Kidney (tissue), 22 donors: ENCODE measurements at places on chromosomes 7 and 10. TPM values are rescaled to one million over a fixed set of nuclear protein-coding genes. Genes with fewer than 3 reads are reported as not detected.

- H3K4me1 ChIP-seq: no peaks in the 10 kb centered on the region
- DNase-seq: no peak
- H3K27me3 ChIP-seq: no peaks in the 10 kb centered on the region
- H3K4me3 ChIP-seq: no peak overlapping the region
Measured at GRCh38 chr7:104791080-104791479, 222.9 kb upstream of the KMT2E start.

GRCh38 chr7:132508724-132509353 is 67.4 kb downstream of the PLXNA4 start:
- DNase-seq: peak; percentile 54
- H3K27ac ChIP-seq: no peak overlapping the region
- H3K27me3 ChIP-seq: no peaks in the 10 kb centered on the region

DNA sequence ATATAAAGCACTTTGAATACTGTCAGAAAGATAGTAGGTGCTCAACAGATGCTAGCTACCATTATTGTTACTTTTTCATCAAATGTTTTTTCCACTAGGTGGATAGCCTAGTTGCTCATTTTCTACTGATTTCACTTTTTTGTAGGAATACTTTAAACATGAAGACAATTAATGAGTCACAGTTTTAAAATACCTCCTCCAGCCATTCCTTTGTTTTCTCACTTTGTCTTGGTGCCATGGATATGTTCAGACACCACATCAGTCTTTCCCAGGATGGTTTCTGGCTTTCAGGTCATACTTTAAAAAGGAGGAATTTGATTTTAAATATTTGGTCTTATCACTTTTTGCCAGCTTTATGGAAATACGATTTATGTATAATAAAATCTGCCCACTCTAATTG is 147.1 kb upstream of the MGMT start:
- H3K4me1 ChIP-seq: no peaks in the 10 kb centered on the region
- peaks cover 5% of the 10 kb centered on the region for H3K27me3 ChIP-seq
- no peaks in the 10 kb centered on the region for H3K36me3 ChIP-seq
- no peak overlapping the region for H3K4me3 ChIP-seq

- no peak overlapping the region for H3K4me3 ChIP-seq
- no peaks in the 10 kb centered on the region for H3K36me3 ChIP-seq
- DNase-seq: no peak
- H3K27ac ChIP-seq: no peak overlapping the region
- no peaks in the 10 kb centered on the region for H3K4me1 ChIP-seq
Measured at GRCh38 chr7:158415316-158415715, 172.3 kb downstream of the PTPRN2 start.

- DNase-seq: no peak
- no peaks in the 10 kb centered on the region for H3K27me3 ChIP-seq
- no peak overlapping the region for H3K27ac ChIP-seq
- H3K4me1 ChIP-seq: no peaks in the 10 kb centered on the region
- H3K4me3 ChIP-seq: no peak overlapping the region
Measured at GRCh38 chr7:113872981-113873380, 45.8 kb downstream of the PPP1R3A start.

Gene BAMBI
- 19.5 TPM for total RNA-seq

DNA sequence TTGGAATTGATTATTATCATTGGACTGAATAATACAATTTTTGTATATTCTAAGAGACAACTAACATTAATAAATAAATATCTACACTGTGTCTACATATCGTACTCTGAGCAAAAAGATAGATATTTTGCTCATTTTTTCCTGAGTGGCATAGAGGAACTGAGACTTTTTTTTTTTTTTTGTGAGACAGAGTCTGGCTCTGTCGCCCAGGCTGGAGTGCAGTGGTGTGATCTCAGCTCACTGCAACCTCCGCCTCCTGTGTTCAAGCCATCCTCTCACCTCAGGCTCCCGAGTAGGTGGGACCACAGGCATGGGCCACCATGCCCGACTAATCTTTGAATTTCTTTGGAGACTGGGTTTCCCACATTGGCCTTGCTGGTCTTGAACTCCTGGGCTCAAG is 14.0 kb downstream of the KMT2E start:
- peaks cover 16% of the 10 kb centered on the region for H3K4me1 ChIP-seq
- DNase-seq: no peak

- no peak overlapping the region for H3K27ac ChIP-seq
- H3K27me3 ChIP-seq: no peaks in the 10 kb centered on the region
- DNase-seq: no peak
- H3K36me3 ChIP-seq: no peaks in the 10 kb centered on the region
- H3K4me1 ChIP-seq: no peaks in the 10 kb centered on the region
- H3K4me3 ChIP-seq: no peak overlapping the region
Measured at GRCh38 chr7:115269486-115269885, 347.6 kb downstream of the MDFIC start.

GRCh38 chr10:4501306-4501705 is 324.7 kb upstream of the AKR1E2 start:
- H3K4me3 ChIP-seq: no peak overlapping the region
- H3K27me3 ChIP-seq: no peaks in the 10 kb centered on the region
- H3K27ac ChIP-seq: no peak overlapping the region
- DNase-seq: no peak
- H3K36me3 ChIP-seq: no peaks in the 10 kb centered on the region

GRCh38 chr7:45893374-45893995 is 5.2 kb downstream of the IGFBP1 start:
- no peak overlapping the region for H3K4me3 ChIP-seq
- no peak overlapping the region for H3K27ac ChIP-seq
- no peak for DNase-seq
- no peaks in the 10 kb centered on the region for H3K4me1 ChIP-seq
- peaks cover 3% of the 10 kb centered on the region for H3K27me3 ChIP-seq

Gene UCN3
- not detected for total RNA-seq

DNA sequence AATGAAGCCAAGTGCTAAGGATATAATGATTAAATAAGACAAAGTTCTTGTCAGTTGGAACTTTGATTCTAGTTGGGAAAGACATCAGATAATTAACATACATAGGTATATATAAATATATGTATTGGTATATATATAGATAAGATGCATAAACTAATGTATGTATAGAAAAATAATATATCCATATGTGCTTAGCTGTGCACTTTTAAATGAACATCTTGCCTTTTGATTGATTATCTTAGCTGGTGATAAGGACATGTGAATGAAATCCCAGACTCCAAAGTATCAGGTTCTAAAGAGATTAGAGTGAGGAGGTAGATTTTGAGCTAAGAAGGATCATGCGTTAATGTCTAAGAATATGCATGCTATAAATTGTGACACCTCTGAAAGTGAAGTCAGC is 357.6 kb downstream of the GFRA1 start:
- H3K27ac ChIP-seq: no peak overlapping the region
- DNase-seq: no peak
- no peak overlapping the region for H3K4me3 ChIP-seq
- no peaks in the 10 kb centered on the region for H3K4me1 ChIP-seq
- H3K27me3 ChIP-seq: no peaks in the 10 kb centered on the region

Gene LRGUK
- 3.8 TPM for total RNA-seq

DNA sequence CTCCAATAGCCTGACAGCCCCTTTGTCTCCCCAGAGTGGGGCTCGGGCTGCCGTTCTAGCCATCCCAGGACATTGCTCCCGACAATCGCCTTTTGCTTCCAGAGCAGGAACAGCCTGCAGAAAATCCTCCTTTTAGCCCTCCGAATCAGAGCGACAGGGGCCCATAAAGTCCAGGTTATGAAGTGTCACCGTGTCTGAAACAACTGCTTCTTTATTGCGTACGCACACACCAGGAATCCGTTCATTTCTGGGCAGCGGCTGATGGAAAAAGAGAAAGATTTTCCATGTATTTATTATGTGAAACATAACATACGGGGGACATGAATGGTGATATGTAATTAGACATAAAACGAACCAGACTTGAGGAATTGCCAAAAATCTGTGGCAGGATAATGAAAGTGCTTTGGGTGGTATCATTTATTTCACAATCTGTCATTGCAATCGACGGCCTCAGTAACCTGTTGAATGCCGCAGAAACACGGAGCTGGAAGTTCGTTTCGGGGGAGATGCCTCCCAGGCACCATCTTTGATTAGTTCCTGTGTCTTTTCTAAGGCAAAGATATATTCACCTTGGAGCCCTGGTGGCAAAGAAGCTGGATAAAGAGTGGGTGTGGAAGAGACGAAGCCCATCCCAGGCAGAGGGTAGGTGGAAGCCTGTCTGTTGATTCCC is 48.1 kb downstream of the FAM241B start:
- H3K27ac ChIP-seq: no peak overlapping the region
- peaks cover 4% of the 10 kb centered on the region for H3K4me1 ChIP-seq
- H3K27me3 ChIP-seq: no peaks in the 10 kb centered on the region
- no peak overlapping the region for H3K4me3 ChIP-seq
- H3K36me3 ChIP-seq: no peaks in the 10 kb centered on the region

- H3K4me3 ChIP-seq: no peak overlapping the region
- no peaks in the 10 kb centered on the region for H3K4me1 ChIP-seq
- H3K27ac ChIP-seq: no peak overlapping the region
- DNase-seq: no peak
- H3K36me3 ChIP-seq: no peaks in the 10 kb centered on the region
Measured at GRCh38 chr7:11302121-11302520, 328.4 kb downstream of the PHF14 start.

Gene SLC37A3
- 50.3 TPM for total RNA-seq

Gene ANXA7
- 200 TPM for total RNA-seq

DNA sequence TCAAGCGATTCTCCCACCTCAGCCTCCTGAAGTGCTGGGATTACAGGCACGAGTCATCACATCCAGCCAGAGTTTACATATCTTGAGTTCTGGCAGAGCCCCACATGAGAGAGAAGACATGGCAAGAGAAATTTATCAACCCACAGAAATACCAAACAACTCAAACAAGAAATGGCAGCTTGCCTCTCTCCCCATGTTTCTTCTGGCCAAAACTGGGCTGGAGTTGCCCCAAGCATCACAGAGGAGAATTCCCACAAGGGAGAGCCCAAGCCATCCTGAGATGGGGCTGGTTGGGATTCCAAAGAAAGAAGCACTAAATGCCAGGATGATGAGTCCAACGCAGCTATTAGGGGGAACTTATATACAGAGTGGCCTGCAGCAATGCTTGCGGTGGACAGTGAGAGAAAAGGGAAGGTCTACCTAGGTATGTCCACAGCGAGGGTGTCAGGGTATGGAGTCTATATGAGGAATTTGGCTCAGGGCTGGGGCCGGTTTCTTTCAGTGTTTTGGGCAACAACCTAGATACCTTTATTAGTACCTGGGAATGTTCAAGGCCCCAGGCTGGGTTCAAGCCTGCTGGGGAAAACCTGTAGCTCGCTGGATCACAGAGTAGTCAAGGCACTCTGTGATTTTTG is 14.5 kb upstream of the PAX4 start:
- H3K4me1 ChIP-seq: peaks cover 2% of the 10 kb centered on the region
- no peak overlapping the region for H3K4me3 ChIP-seq
- no peaks in the 10 kb centered on the region for H3K36me3 ChIP-seq
- H3K27ac ChIP-seq: no peak overlapping the region

DNA sequence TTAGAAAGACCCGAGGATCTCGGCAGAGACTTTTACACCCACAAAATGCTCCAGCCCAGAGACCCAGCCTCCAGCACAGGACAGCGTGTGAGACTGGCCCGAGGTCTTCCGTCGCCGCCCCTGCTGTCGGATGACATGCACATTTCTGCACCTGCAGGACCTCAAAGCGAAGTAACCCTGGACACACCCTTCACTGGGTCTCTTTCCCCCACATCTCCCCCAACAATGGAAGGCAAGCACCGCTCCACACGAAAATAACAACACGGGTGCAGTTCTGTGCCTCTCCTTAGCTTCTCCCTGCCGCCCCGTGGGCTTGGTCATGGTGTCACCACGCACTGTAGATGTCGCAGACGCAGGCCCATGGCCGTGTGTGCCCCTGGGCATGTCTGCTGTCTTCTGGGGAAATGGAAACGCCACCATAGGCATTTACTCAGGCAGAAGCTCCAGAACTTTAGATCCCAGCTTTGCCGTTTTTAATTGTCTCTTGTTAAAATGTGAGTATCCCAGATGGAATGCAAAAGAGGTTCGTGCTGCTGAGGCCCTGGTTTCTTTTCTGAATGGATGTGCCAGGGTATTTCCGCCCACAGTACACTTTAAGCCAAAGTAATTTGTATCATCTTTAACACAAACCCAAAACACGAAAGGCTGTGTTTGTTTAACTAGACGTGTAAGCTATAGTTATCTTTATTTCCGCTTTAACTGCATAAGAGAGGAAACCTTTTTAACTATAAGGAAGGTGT is 237.9 kb downstream of the MGMT start:
- no peaks in the 10 kb centered on the region for H3K27me3 ChIP-seq
- no peaks in the 10 kb centered on the region for H3K4me1 ChIP-seq
- DNase-seq: no peak
- no peak overlapping the region for H3K4me3 ChIP-seq
- H3K36me3 ChIP-seq: peaks cover 4% of the 10 kb centered on the region

- H3K27me3 ChIP-seq: no peaks in the 10 kb centered on the region
- H3K4me3 ChIP-seq: no peak overlapping the region
- H3K36me3 ChIP-seq: no peaks in the 10 kb centered on the region
- H3K4me1 ChIP-seq: no peaks in the 10 kb centered on the region
Measured at GRCh38 chr7:133518718-133519117, 265.8 kb downstream of the EXOC4 start.

DNA sequence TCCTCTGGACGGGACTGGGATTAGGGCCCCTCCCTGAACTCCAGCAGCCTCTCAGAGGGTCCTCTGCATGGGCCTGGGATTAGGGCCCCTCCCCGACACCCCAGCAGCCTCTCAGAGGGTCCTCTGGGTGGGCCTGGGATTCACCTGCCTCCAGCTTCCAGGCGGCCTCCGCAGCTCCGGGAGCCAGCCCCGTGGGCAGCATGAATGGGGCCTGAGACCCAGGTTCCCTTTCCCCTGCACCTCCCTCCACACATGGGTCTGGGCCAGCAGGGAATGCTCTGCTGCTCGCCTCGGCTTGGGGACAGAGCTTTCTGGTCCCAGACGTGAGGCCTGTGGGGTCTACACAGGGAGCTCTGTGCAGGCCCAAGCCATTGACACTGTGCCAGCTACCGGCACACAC is 5.5 kb downstream of the TUBGCP2 start:
- H3K4me3 ChIP-seq: no peak overlapping the region
- no peak for DNase-seq
- H3K27me3 ChIP-seq: no peaks in the 10 kb centered on the region
- H3K36me3 ChIP-seq: peaks cover 35% of the 10 kb centered on the region
- H3K27ac ChIP-seq: no peak overlapping the region

Gene PLXNA4
- 3.5 TPM for total RNA-seq

GRCh38 chr10:124262234-124262865 is 156.4 kb downstream of the OAT start:
- H3K4me1 ChIP-seq: no peaks in the 10 kb centered on the region
- DNase-seq: peak; percentile 57

Gene OR2A1
- not detected for total RNA-seq

GRCh38 chr10:54402576-54402975 is 398.5 kb downstream of the PCDH15 start:
- H3K4me1 ChIP-seq: no peaks in the 10 kb centered on the region
- no peaks in the 10 kb centered on the region for H3K36me3 ChIP-seq
- DNase-seq: no peak
- H3K4me3 ChIP-seq: no peak overlapping the region
- no peak overlapping the region for H3K27ac ChIP-seq

GRCh38 chr10:3573498-3573897 is 211.5 kb downstream of the KLF6 start:
- no peaks in the 10 kb centered on the region for H3K27me3 ChIP-seq
- no peak overlapping the region for H3K27ac ChIP-seq
- no peak for DNase-seq
